ENCODE measurements at places on chromosomes 1 and 21.

DNA sequence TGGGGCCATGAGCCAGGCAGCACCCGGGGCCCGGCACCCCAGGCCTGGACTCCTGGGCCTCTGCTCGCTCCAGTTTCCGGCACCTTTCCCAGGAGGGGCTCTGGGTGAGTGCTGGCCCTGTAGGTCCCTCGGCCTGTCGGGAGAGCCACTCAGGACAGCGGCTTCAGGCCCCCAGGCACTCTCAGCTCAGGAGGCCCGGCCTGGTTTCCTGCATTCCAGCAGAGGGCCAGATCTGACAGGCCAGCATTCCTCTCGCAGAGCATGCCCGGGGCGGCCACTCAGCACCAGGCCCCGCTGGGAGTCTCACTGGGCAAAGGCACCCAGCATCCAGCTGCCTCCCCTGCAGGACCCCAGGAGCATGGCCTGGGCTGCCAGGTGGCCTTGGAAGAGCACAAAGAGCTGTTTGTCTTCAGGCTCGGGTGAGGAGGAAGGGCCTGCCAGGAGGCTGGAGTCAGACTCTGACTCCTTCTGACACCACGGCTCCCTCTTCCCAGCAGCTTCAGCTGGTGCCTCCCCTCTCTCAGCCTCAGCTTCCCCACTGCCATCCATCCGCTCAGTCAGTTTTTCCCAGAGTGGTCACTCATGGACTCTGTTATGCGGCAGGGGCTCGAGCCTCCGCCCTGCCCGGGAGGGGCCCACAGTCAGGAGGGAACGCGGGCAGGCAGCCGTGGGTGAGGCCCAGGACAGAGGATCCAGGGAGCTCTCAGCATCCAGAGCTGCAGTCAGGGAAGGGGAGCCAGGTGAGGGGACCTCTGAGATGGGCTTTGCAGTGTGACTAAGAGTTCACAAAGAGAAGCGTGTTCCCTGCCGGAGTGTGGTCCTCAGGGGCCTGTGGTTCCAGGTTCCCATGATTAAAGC lies 51.7 kb downstream of the WNT9A start:
- no peak for DNase-seq

- peak; percentile 52 for DNase-seq
These were observed 37.1 kb upstream of the RAP1GAP start for GRCh38 chr1:21706151-21706835.

- no peak for DNase-seq
These were observed 22.3 kb downstream of the GREM2 start for GRCh38 chr1:240589585-240590110.

DNA sequence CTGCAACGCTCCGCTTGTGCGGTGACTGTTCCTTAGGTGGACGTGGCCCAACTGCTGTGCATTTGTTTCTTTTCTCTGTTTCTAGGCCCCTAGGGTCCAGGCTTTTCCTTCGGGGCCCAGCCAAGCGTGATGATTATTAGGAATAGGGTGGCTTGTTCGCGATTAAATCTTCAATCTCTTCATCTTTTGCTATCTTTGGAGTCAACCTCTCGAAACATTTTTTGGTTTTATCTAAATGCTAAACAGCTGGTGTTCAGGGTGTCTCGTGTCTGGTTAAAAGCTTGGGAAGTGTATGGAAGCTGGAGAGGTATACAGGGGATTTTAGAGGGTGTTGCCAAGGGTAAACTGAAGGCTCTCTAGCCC lies 844 bp upstream of the PLD5 start:
- no peak for DNase-seq

DNA sequence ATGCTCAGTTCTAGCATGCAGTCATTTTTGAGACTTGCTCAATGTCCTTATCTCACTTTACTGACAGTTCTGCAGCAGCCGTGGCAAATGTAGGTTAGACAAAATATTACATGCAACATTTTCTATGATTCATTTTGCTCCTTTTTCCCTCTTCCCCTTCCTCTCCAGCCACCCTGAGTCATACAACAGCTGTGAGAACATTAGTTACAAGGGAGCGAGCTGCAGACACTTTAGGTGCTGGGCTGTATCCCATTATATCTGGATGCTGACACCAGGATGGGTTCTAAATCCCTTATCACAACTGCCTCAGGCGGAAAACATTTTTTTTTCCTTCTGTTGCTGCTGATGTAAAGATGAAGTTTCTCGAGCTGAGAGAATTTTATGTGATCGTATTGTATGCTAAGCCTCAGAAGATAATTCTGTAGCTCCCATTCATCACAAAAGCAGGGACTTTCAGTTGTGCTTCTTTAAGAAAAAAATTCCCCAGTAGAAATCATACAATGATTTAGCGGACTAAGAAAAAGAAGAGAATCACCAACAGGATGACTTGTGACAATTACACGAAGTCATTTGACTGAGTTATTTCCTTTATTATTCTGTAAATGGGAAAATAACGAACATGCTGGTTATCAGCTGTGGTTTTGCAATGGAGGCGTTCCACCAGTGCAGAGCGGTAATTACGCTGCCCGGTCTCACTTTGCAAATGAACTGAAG lies 345.0 kb downstream of the DISC1 start:
- DNase-seq, result peak; percentile 77

DNA sequence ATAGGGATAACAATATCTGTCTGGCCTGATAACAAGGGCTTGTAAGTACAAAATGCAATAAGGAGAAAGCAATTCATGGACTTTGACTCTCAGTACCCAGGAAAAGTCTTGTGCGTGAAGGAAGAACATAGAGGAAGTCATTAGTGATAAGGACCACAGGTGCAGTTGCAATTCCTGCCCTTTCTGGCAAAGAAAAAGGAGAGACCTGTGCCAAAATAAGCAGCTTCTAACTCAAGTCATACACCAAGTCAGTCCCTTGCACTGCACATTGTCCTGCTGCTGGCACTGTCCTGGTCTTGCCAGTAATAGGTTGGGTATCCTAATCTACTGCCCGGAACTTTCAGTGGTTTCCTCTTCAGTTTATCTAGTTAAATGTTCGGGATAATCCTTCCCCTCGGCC lies 14.8 kb upstream of the SOD1 start:
- no peak for DNase-seq

DNA sequence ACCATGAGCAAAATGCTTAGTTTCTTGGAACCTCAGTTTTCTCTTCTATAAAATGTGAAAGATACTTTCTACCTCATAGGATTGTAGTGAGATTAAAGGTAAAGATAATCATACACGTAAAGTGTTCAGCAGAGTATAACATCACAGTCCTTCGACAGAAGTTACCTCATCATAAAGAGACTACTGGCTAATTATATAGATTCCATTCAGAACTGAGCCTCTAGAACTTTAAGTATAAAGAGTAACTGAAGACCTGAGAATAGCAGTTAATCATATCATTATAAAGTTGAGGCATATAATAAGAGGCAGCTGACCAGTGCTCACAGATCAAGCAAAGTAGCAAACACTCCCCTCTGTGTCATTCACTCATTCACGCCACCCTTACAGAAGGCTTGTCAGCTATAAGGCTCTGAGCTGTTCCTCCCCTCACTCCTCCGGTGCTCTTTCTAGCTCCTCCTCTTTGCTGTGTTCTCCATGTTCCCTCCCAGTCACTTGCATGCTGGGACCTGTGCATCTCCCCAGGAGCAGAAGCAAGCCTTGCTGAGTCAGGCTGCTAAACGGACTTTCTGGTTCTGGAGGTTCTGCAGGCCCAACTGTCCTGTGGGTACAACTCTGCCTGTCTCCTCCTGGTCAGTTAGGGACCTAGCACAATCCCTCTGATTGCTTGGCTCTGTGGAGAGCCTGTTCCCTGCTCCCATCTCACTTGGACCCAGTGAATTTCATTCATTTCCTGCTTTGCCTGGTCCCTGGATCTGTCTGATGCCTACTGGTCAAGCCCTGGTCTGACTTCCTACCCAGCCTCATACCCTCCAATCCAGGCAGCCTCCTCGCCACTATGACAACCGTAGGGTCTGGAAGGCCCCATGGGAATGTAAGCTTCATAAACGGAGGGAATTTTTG lies 28.3 kb upstream of the LY9 start:
- DNase-seq, result no peak

Data from fibroblast of villous mesenchyme (primary cell).